NCI-H524 treated with DMSO at 0.1 percent for 48 hours (cell line): ENCODE measurements at places on chromosomes 3 and 15.

- DNase-seq, result no peak
Measured at GRCh38 chr15:63157891-63158431, 684 bp upstream of the RPS27L start.

GRCh38 chr15:63909819-63910437 lies 76.2 kb upstream of the HERC1 start:
- DNase-seq, result peak; percentile 45

GRCh38 chr3:13358643-13359042 lies 61.5 kb downstream of the NUP210 start:
- no peak for DNase-seq

DNA sequence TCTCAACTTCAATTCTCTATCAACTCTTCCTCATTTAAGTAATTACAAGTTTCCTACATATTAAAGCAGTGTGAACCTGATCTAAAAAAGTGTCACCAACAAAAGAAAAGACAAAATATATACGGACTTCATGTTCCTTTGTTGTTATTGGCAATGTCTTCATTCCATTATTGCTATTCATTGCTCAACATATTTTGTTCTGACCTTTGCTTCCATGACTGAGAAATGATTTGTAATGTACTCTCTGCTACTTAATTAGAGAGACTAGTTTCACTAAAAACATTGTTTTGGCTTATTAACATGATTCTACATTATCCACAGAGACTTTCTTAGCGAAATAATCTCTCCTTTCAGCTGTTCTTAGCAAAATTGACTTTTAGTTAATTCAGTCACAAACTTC lies 657.2 kb upstream of the ROBO1 start:
- DNase-seq, result no peak
